ENCODE measurements at places on chromosomes 12 and 14. TPM values are rescaled to one million over a fixed set of nuclear protein-coding genes. Genes with fewer than 3 reads are reported as not detected.

TRIP11 gene
- polyA plus RNA-seq: 6.0 TPM

BEGAIN gene
- 1.0 TPM for polyA plus RNA-seq

KRT6C gene
- 23.5 TPM for polyA plus RNA-seq

AGAP2 gene
- polyA plus RNA-seq: 15.5 TPM

ANO2 gene
- 1.4 TPM for polyA plus RNA-seq

GZMH gene
- 3.1 TPM for polyA plus RNA-seq

NGB gene
- 0.41 TPM for polyA plus RNA-seq

CMKLR1 gene
- 4.5 TPM for polyA plus RNA-seq

WSCD2 gene
- polyA plus RNA-seq: 0.02 TPM

Data from thymus (tissue), 14 donors.